ENCODE measurements at places on chromosomes 7 and 10.

DNA sequence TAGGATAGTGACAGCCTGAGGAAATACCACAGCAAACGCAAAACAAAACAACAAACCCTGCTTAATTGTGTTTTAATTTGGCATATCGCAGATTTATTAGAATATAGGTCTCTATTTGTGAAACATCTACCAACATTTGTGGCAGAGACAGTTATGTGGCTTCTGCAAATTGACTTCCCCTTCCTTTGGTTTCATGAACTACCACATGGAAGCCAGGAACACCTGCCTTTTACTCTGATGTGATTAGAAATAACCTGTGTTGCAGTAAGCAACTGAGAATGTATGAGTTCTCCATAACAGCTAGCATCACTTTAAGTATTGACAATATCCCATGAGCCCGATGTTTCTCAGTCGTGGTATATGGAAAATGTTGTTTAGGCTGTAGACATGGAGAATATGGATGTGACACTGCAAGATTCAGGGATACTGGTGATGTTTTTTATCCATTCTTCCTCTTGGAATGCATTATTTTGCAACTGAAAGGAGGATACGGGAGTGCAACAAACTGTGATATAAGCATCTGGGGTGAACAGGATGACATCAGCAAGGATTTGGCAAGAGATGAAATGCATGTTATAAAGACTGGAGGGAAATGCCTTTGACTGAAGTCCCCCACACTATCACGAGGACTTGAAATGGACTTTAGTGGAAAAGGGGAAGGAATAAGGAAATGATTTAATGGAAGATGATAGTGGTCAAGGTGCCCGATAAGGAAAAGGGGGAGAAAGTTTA is 95.9 kb downstream of the CUBN start:
- DNase-seq = no peak

GRCh38 chr10:101745074-101745696 is 30.7 kb downstream of the FGF8 start:
- no peak for DNase-seq

- no peak for DNase-seq
Observed at GRCh38 chr10:118343549-118343948, 1.4 kb upstream of the FAM204A start.

DNA sequence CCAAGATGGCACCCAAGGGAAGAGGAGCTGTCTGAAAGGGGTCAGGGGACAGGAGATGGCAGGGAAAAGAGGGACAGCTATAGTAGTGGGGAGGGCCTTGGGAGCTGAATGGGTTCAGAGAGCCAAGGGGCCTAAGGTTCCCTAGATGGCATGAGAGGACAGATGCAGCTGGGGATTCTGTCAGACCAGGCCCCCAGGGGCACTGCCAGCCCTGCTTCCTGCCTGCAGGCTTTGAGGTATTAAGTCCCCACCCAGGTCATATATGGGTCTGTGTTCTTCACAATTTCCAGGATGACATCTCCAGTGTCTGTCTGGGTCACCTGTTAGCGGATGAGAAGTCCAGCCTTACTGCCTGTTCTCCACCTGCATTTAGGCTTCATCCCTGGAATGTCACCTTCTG is 56.7 kb downstream of the NEURL1 start:
- no peak for DNase-seq

- no peak for DNase-seq
Observed at GRCh38 chr10:60086862-60087261, 180.5 kb upstream of the CCDC6 start.

DNA sequence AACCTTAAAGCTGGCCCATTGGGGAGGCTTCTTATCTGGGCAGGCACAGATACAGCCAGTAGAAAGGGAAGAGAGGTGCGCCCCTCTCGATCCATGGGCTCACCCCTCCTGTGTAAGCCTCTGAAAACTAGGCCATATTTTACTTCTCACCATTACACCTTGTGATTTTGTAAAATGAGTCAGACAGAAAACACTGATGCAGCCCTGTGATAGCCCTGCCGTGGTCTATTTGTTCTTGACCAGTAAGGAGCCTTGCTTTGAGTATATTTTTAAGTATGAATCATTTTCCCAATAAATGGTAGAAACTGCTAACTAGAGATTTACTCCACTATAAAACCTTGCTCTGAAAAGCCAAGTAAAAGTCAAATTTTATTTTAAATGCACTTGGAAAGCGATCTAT is 329.8 kb upstream of the MBL2 start:
- no peak for DNase-seq

GRCh38 chr10:1483246-1483645 is 254.1 kb downstream of the ADARB2 start:
- DNase-seq = no peak

Data from NCI-H2081 (cell line).